ENCODE measurements at places on chromosomes 12 and 14. TPM values are rescaled to one million over a fixed set of nuclear protein-coding genes. Genes with fewer than 3 reads are reported as not detected.

The GDF3 gene
- 0.70 TPM for polyA plus RNA-seq

The PRB2 gene
- polyA plus RNA-seq, result not detected

The OSBPL8 gene
- 66.3 TPM for polyA plus RNA-seq

The CYP46A1 gene
- 1.4 TPM for polyA plus RNA-seq

The GPR135 gene
- polyA plus RNA-seq, result 3.3 TPM

DNA sequence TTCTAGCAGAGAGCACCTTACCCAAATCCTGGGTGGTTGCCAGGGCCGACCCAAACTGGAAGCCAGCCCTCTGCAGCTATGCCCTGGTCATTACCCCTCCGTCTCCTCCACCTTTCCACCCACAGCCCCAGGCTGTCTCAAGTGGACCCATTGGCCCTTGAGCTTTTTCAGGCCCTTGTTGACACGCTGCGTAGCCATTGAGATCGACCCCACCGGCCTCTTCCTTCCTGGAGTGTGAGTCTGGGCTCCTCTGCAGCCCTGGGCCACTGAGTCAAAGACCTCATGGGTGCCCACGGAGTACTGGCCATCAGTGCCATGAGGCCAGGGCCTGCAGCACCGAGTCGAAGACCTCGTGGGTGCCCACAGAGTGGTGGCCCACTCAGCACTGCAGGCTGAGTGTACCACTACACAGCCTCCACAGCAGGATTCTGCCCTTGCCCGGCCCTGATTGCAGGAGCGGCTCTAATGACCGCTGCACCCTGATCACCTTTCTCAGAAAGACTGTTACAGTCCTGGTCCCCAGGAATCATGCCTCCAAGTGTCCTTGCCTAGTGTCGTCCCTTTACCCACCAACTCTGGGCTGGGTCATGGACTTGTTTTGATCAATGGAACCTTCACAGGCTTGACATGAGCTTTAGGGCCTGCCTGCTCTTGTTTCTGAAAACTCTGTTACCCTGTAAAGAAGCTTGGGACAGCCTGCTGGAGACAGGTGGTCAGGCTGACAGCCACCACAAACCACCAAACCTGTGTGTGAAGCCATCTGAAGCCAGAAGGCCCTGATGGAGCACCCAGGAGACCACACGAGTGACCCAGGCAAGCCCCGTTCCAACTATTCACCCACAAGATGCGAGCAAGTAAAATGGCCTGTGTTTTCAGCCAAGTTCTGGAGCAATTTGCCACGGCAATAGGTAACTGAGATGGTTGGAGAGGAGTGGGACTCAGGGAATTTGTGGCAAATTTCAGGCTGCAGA, 39.6 kb upstream of the TRAF3 start:
- DNase-seq, result no peak

GRCh38 chr14:52871606-52872005, 79.2 kb downstream of the FERMT2 start:
- DNase-seq, result no peak

DNA sequence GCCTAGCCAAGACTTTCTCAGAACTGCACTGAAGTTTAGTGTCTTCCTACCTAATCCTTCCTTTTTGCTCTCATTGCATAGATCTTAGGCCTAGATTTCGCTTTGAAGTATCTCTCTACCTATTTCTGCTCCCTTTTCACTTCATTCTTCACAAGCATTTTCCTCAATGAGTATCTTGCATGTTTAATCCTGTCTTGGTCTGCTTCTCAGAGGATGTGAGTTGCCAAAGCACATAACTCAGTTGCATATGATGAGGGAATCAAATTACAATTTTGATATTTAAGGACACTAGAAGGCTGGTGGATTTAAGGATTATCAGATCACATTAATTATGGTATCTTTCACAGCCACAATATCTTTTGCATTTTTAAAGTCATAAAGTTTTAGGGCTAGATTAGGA, 195.5 kb upstream of the DAAM1 start:
- no peak for DNase-seq

DNA sequence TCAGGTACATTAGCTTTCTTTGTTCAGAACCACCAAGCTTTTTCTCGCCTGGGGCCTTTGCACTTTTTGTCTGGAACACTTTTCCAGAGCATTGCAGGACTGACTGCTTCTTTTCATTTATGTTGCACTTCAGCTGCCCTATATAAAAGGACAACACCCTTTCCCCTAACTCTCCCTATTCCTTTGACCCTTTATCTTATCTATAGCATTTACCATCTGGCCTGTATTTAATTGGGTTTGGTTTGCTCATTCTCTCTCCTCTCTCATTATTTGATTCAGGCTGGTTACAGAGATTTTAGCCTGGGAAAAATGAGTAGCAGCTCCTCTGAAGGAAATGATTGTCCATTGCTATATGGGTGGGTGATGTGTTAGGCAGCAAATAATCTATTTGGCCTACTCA, 165.4 kb downstream of the KICS2 start:
- no peak for DNase-seq

GRCh38 chr12:92070864-92071445, 74.7 kb downstream of the BTG1 start:
- DNase-seq, result no peak

DNA sequence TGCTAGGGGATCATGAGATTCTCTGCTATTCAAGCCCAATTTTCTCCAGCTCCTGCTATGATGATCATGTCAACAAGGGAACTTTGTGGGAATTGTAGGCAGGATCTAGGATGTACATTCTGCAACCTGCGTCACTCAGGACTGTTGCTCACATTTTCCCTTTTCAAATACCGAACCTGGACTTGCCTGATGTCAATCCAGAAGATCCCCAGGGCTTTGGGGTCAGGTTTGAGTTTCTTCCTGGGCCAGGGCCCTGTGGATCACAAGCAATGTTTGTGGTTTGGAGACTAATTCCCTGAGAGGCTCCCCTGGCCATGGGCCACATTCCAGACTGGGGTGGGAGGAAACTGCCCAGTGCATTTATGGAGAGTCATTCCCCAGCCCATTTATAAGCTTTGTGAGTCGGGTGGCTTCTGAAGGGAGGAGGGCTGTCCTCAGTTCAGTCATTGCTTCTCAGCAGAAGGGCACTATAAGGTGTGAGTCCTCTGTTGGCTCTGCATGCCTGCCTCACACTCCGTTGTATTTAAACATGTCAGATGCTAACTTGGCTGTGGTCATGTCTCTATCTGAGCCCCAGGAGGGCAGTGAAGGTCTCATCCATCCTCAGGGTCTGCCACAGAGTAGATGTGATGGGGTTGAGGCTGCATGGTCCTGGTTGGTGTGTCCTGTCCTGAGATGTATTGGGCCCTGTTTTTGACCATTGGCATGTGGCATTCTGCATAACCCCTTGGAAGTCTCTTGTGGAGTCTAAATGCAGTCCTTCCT, 6.5 kb downstream of the KRT86 start:
- no peak for DNase-seq

DNA sequence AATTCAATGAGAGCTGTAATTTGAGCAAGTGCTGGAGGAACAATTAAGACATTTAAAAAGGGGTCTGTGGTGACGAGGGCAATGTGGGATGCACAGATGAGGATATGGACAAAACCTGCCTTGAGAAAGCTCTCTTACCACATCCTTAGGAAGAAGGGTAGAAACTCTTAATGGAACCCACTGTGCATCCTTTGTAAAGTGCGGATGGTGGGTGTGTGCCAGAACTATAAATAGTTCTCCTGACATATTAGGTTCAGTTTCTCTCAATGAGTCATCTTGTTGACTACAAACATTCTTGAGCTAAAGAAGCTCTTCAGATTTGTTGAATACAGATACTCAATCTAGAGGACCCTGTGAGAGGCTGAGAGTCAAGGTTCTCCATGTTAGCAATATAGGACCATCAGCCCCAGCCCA, 106.1 kb upstream of the ANO4 start:
- DNase-seq, result no peak

GRCh38 chr14:64444984-64445845, 20.1 kb upstream of the AKAP5 start:
- DNase-seq, result no peak

DNA sequence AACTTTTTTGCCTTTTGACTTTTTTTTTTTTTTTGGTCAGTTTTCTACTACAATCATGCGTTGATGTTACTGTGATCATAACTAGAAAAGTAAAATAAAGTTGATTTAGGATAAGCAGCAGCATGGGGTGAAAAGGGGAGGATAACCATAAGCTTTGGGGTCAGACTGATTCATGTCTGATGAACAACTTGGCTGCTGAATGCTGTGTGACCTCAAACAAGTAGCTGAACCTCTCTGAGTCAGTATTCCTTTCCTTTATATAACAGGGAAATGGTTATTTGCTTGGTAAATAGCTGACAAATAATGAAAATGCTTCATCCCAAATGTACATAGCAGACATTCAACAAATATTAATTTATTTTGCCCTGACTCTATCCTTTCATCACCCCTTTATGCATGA, 413.0 kb downstream of the VRK1 start:
- DNase-seq, result no peak

GRCh38 chr14:58054100-58054499, 97.9 kb downstream of the ARMH4 start:
- no peak for DNase-seq

DNA sequence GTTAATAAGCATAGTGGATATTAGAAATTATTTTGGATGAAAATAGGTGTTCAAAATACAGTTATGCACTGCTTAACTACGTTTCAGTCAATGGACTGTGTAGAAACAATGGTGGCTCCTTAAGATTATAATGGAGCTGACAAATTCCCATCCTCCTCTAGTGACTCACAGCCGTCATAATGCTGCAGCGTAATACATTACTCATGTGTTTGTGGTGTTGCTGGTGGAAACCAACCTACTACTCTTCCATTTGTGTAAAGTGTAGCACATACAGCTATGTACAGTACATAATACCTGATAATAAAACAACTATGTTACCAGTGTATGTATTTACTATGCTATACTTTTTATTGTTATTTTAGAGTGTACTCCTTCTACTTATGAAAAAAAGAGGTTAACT, 111.2 kb upstream of the TMCC3 start:
- no peak for DNase-seq

DNA sequence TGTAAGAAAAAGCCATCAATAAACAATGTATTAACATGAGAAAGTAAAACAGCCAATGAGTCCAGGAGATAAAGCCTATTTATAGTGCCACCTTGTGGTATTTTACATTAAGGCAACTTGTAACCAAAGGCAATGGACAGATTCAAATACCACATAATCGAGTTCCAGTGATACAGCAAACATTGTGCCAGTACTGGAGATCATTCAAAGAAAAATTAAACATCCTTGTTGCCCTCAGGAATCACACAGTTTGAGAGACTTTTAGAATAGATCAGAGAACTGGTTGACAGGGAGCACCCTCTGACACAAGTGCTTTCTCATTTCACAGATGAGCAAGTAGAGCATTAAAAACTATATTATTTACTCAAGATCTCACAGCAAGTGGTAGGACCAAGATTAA, 98.1 kb downstream of the DDHD1 start:
- no peak for DNase-seq

DNA sequence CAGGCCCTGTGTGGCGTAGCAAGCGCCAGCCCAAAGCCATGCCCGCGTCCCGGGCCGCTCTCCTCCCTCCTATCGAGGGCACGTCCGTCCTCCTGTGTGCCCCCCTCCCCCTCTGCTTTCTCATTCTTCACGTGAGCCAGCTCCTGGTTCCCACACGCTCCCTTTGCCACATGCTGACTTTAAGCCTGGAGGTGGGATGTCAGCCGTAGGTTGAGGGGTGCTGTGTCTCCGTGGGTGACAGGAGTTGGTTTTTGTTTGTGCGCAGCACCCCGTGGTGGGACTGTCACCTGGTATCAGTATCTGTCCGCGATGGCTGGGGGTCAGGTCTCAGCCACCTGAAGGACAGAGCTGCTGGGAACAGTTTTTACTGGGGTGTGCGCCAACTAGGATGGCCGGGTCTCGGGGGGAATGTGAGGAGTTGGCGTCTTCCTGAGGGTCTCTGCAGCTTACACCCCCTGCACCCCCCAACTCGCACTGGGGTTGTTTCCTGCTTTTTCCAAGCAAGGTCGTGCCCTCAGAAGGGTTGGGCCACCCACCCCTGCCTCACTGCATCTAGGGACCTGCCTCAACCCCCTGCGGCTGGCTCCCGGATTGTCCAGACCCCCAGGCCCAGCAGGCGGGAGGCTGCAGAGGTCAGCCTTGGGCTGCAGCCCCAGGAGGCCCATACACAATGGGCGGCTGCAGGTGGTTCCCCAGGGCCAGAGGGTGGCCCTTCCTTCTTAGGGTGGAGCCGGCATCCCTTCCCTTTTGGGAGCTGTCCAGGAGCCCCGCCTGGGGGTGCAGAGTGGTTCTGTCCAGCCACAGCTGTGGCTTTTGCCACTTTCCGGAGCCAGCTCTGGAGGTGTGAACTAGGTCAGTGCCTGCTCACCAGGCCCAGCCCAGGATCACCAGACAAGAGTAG, 7.3 kb downstream of the ULK1 start:
- no peak for DNase-seq

- DNase-seq, result no peak
These were observed 26.0 kb upstream of the KRT78 start for GRCh38 chr12:52874573-52875435.

DNA sequence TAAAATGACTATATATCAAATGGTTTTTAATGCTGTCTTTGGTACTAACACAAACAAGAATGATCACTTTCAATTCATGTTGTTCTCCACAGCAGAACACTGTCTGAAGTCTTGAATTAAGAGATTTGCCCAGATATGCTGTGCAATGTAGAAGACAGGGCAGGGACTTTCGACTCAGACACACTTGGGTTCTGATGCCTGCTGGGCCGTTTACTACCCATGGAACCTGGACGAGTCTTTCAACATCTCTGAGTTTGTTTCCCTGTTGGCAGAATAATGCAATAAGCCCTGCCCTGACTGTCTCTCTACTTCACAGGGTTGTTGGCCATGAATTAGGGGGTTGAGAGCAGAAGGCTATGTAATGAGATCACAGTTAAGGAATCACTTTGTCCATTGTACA, 162.6 kb upstream of the TMPO start:
- DNase-seq, result no peak

- DNase-seq, result no peak
These were observed 6.4 kb downstream of the AQP6 start for GRCh38 chr12:49979016-49979586.

All from left renal cortex interstitium (tissue), 4 donors.